Umbilical cord (tissue), 2 donors: ENCODE measurements at places on chromosomes 7 and 10. TPM values are rescaled to one million over a fixed set of nuclear protein-coding genes. Genes with fewer than 3 reads are reported as not detected.

GRCh38 chr10:103463499-103463898, 4.8 kb upstream of the CALHM1 start:
- DNase-seq = no peak

DNA sequence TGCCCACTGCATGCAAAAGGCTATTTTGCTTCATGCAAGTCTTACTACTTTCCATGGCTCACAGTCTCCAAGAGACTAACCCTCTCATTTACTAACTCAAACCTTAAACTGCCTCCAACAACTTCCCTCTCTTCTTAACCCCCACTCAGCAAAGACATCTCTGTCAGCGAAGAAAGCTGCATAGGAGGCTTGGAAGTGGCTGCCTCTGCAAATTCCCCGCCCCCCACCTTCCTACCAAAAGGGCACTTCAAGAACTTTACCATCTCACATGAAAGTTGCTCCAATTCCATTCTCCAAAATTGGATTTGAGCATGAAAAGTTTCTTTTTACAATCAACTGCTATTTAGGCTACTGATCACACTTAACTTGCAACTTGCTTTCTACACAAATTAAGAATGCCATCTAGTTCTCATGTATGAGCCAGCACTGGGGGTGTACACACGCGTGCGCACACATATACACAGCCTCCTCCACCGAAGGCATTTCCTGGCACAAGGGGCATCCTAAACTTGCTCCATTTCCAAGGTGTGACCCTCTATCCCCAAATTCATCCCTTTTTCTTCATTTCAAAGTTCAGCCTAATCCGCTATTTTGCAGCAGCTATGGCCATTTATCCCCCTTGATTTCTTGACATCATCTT, 1.8 kb downstream of the CCDC6 start:
- no peak for DNase-seq

DNA sequence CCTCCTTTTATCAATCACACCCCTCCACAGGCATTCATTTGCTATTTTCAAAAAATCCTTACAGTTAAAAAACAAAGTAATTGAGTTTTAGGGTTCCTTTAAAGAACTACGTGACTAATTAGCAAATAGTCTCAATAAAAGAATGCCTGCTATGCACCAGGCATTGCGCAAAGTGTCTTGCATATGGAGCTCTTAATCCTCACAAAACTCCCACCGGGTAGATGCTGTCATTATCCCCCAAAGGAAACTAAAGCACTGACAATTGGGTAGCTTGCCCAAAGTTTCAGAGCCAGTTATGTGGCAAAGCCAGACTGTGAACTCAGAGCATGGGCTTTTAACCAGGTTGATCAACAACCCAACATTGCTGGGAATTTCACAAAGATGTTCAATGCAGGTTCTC, 305.7 kb downstream of the ELMO1 start:
- DNase-seq = no peak

DNA sequence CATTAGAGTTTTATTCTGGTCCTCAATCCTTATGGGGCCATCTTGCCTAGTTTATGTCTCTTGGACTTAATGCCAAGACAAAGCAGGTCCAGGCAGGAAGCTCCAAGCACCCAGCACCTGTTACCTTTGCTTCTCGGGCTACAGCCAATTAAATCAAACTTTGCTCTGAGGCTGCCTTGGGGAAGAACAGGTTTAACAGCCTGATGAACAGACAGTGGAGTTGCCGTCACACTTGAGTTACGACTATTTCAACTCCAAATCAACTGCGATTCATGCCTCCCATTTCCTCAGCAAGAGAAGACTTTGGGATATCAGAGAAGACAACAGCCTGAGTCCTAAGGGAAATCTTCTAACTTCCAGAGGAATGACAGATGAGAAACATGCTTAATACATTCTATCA, 62.2 kb downstream of the XPNPEP1 start:
- DNase-seq = peak; percentile 20

- no peak for DNase-seq
These were observed 2.3 kb upstream of the GIMAP8 start for GRCh38 chr7:150447966-150448788.

DNA sequence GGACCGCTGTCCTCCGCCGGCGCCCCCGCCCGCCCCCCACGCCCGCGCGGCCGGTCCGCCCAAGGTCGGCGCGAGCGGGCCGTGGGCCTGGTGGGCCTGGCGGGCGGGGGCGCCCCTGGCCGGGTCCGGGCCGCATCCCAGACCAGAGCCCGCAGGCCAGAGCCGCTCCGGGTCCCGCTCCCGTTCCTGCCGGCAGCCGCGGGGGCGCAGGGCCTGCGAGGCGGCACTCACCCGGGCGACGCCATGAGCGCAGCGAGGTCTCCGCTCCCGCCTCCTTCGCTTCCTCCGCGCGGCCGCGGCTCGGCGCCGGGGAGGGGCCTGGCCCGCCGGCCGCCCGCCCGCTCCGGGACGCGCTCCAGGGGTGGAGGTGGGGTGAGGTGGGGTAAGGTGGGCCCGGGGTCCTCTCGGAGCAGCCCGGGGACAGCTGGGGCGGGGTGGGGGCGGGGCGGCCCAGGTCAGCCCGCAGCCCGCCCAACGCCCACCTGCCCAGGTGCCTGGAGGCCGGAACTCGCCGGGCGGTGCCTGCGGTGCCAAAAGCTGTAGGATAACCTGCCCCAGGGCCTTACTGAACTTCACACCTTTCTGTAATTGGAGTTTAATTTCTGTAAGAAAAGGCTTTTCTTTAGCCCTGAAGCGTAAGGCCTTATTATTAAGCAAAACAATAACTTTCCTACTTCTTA, at the start of gene URGCP:
TSS of gene URGCP (minus strand) at position 266 of the 680 bp plus-strand sequence. CDS start at position 245, 21 bp downstream.
- peak; percentile 53 for DNase-seq

DNA sequence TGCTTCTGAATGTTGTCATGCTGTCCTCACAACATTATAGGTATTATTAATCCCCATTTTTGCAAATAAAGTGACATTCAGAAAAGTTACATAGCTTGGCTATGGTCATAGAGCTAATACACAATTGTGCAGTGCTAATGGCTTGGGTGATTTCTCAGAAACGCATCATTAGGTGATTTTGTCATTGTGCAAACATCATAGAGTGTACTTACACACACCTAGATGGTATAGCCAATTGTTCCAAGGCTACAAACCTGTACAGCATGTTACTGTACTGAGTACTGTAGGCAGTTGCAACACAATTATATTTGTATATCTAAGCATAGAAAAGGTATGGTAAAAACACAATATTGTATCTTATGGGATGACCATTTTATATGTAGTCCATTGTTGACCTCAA, 91.0 kb downstream of the BTAF1 start:
- no peak for DNase-seq

GRCh38 chr7:29609162-29610037, 45.8 kb downstream of the PRR15 start:
- DNase-seq = no peak

DNA sequence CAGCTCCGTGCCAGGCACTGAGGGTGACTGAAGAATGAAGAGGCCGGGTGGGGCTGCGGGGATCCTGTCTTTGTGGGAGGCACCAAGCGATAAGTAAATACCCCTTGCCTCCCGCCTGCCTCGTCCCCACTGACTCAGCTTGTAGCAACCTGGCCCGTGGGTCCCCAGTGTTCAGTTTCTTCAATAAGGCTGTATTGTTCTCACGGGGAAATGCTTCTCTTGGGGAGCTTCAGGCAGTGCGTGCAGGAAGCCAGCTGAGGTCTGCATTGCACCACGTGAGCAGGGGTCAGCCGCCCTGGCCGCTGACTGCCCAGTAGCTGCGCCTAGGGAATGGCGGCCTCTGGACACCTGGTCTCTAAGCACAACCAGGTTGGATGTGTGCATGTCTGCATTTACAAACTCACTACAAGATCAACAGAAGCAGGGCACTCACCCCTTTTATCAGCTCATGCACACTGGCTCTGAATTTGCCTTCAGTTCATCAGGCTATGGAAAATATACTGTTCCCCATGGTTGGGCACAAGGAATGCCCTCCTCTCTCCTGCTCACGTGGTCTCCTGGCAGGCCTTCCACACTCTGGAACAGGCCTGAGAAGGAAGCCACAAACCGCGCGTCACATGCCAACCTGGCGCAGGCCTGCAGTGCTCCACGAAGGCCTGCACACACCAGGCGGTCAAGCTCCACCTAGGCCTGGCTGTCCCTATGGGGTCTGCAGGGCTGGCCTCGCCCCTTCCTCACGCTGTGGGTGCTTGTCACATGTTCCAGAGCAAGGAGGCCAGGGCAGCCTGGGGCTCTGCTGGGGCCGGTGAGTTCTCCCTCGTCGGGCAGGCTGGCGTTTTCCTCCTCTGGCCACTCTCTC, 135.7 kb upstream of the RNF32 start:
- no peak for DNase-seq

DNA sequence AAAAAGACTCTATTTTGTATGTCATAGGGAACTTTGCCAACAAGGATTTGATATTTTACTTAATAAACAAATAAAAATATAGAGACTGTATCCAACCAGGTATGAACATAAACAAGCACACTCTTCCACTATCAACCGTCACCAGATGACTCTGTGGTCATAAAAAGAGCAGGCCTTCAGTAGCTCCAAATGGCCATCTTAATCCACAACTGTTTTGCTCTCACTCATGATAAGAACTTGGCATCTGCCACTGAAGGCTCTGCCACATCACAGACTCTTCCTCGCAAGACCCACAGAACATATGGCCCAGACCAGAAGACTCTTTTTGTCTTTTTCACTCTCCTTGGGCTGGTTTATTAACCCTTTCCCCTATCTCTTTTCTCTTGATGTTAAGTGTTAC, 98.7 kb upstream of the POM121L12 start:
- DNase-seq = no peak

- no peak for DNase-seq
These were observed 18.0 kb downstream of the CALU start for GRCh38 chr7:128757203-128757602.

- DNase-seq = no peak
These were observed 178.2 kb downstream of the TRIL start for GRCh38 chr7:28779954-28780353.

DNA sequence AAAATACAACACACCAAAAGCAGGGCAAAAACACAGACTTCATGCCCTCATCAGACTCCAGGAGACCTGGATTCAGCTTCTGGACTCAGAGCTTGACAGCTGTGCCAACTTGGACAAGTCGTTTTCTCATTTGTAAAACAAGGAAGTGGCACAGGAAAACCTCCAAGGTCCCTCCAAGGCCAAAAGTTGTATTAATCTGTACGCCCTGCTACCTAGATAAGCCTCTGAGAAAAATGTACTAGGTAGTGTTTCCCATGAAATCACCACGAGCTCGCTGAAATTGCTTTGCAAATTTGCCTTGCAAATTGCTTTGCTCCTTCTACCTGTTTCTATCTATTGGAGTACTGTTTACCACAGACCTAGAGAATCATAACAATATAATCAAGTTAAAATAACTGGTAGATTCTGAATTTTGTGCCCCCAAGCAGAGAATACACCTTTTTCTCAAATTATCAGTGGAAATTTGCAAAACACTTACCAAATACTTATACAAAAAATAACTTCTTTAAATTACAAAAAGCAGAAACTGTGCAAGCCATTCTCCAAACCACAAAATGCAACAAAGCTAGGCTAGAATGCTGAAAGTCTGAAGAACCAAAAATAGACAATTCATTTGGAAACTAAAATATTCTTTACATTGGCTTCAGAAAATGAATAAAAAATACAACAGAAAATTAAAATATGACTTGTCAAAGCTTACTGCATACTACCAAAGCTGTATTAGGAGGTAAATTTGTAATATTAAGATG, 158.1 kb upstream of the CHST15 start:
- DNase-seq = no peak

DNA sequence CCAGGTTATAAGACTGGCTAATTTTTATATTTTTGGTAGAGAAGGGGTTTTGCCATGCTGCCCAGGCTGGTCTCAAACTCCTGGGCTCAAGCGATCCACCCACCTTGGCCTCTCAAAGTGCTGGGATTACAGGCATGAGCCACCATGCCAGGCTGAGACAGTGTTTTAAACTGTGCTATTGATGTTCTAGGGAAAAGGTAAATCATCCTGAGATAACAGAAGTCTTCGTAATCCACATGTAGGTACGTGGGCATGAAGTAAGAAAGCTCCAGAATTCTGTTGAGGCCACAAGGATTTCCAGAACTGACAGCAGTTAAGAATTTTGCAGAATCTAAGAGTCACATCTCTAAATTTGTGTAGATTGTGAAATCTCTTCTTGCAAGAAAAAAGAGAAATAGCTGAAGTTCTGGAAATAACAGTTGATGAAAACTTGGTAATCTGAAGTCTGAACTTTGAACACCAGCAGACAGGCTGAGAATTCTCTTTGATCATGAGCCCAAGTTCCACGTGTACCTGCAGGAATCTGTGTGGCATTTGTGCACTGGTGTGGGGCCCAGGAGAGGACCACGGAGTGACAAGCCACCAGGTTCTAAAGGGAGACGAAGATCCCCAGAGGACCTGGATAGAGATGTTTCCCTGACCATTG, 24.6 kb downstream of the C7orf33 start:
- no peak for DNase-seq

DNA sequence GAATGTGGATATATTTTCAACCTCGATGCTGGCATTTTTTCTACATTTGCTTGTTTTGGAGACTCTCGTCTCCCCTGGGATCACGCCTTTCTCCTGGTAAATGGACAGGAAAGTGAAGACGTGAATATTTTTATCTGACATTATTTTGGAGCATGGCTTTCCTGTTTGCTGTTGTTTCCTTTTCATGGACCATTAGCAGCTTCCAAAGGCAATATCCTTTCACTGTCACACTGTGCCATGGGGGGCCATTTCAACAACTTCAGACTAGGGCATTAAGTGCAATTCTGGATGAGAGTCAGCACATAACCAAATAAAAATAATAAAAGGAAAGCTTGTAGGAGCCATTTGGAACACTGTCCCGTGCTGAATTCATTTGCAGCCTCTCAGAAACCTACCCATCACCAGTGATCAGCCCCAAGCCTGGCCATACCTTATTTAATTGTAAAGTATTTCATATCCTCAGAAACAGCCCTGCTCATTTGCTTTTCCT, 75.9 kb upstream of the NEUROD6 start:
- DNase-seq = no peak

- DNase-seq = no peak
These were observed 18.8 kb upstream of the SMNDC1 start for GRCh38 chr10:110323503-110323902.

- peak; percentile 61 for DNase-seq
These were observed 895 bp upstream of the ZNF804B start for GRCh38 chr7:88758381-88759229.

- DNase-seq = no peak
These were observed 79.5 kb downstream of the AOAH start for GRCh38 chr7:36644625-36645422.

- peak; percentile 36 for DNase-seq
These were observed 25.2 kb downstream of the TRIM8 start for GRCh38 chr10:102669206-102670064.

The NRBF2 gene
- total RNA-seq = 23.1 TPM

The C10orf105 gene
- 0.48 TPM for total RNA-seq

The CCDC201 gene
- 3.4 TPM for total RNA-seq

The PITX3 gene
- not detected for total RNA-seq

The CDC14C gene
- total RNA-seq = 2.6 TPM

The NKX2-3 gene
- total RNA-seq = not detected

The NUTM2A gene
- not detected for total RNA-seq

The C10orf67 gene
- total RNA-seq = 7.7 TPM
